ENCODE measurements at places on chromosomes 1 and 21.

- DNase-seq, result no peak
Observed at GRCh38 chr1:63721531-63722189, 52.2 kb upstream of the ROR1 start.

DNA sequence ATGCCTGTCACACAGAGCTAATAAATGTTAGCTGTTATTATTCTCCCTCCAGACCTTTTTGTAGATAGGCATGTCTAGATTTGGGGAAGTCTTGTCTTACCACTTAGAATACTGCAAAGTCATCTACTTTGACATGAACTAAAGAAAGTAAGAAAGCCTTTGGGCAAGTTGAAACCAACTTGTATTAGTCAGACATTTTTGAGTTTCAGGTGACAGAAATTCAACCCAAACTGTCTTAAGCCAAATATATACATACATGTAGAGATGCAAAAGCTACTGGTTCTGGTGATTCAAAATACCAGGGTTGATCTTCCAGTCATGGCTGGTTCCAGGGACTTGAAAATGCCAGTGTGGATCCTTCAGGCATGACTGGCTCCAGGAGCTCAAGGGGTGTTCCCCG, 276.8 kb upstream of the TMEM51 start:
- no peak for DNase-seq

DNA sequence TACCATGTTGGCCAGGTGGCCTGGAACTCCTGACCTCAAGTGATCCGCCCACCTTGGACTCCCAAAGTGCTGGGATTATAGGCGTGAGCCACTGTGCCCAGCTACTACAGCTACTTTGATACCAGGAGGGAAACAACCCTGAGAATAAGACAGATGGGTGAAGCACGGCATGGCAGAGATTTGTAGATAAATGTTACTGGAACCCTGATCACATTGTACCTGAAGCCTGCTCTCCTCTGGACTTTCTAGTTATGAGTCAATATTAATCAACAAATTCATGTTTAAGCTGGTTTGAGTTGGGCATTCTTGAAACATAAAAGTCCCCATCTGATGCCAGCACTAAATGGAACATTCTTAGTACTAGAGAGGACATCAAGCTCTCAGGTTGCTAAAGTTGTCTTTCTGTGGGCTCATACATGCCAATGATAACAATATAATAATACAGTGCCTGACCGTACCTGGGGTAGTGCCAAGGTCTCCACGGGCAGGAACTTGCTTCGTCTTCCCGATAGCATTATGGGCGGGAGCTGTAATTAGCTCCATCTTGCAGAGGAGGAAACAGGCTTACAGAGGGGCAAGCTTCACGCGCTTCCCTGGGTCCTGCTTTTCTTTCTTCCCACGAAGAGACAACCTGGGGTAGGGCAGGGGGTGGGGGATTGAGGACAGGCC, 30.7 kb upstream of the SLC19A1 start:
- DNase-seq, result no peak

GRCh38 chr1:174000371-174000770, 21.8 kb downstream of the RC3H1 start:
- DNase-seq, result no peak
